ENCODE measurements at places on chromosomes 6 and 20.

- DNase-seq, result no peak
Observed at GRCh38 chr6:112680091-112680490, 333.0 kb downstream of the RFPL4B start.

GRCh38 chr20:24341781-24342180 is 127.6 kb upstream of the SYNDIG1 start:
- DNase-seq, result no peak

DNA sequence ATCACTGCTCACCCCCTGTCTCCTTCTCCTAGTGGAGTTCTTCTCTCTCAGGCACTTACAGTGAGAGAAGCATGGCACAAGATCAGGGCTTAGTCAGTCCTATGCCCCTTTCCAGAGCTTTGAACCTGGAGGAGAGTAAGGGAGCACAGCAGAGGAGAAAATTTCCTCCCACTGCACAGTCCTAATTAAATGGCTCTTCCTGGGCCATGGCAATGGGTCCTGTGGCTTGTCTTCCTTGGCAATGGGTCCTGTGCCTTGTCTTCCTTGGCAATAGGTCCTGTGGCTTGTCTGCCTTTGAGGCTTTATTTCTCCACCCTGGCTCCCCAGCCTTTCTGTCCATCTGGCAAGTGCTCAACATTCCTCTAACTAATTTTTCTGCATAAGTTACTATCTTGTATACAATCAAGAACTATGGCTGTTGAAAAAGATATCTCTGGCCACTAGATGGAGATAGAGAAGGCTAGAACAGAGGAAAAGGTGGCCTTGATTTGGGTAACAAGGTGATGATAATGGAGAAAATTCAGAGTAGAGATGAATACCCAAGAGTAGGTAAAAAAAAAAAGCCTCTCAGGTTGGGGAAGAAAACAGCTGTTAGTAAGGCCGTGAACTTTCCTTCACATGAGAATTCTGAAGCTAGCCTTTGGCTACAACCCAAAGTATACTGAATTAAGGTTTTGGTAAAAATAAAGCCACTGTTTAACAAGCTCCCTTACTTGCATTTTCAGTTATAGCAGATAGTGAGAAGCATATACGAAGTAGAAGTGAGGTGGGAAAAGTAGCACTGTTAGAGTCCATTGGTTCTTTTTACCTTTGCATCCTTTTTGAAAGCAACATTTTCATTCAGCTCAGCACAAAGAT is 504.9 kb downstream of the DOK5 start:
- no peak for DNase-seq

DNA sequence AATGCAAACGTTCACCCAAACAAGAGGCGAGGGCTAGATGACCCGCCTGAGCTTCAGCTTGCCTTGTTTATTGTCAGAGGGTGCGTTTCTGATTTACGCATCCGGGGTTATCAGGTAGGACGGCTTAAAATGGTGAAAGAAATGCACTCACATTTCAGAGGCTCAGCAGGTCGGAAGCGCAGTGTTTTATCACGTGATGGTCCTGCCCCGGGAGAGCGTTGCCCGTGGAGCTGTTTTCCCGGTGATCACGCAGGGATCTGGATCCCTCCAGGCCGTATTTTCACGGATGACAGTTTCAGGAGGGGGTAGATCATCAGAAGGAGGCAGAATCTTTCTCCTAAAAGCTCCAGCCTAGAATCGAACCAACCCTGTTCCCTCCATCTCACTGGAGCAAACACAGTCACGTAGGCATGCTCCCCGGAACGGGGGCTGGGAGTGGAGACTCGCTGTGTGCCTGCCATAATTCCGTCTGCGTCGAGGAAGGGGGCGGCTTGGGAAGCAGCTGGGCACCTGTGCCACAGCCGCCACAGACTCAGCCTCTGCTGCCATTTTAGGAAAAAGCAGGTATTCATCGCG is 121.7 kb downstream of the SMOC2 start:
- DNase-seq, result no peak

DNA sequence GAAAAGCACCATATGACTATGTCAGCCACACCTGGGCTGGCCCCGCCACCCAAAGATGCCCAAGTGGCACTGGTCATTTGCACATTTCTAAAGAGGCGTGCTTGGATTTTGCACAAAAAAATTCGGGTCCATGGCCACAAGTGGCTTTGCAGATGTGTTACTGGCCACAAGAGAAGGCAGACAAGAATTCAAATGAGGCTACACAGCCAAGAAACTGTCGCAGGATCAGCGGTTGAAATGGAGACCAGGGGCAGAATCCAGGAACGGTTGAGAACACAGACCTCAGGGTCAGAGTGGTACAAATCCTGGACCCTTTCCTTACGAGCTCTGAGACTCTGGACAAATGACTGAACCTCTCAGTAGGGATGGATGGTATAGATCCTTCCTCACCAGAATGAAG is 48.6 kb upstream of the SASH1 start:
- no peak for DNase-seq

DNA sequence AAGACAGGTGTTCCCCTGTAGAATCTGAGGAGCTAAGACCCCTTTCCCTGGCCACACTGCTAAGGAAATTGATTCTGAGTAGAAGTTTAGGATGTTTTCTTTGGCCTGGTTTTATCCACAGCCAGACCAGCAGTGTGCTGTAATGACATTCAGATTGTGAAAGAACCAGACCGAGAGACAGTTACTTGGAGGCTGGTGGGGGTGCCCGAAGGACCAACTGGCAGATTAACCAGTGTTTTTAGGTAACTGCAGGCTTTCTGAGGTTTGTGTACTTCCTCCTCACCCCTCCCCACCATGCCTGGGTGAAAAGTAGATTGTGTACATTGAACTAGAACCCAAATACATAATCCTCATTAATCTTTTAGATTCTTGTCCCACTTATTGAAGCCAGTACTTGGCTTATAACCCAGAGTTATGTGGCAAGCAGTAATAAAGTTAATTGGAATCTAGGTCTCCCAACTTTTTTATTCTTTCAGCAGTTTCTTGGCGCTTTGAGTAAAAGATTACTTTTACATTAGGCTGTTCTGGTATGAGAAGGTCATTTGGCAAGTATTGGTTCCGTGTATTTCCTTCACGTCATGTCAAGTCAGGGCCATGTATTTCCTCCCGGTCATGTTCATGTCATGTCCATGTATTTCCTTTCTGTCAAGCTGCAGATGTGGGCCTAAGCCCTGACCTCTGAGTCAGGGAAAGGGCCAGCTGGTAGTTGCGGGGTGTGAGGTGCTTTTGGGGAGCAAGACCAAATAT is 93.7 kb downstream of the TCP11 start:
- DNase-seq, result no peak

DNA sequence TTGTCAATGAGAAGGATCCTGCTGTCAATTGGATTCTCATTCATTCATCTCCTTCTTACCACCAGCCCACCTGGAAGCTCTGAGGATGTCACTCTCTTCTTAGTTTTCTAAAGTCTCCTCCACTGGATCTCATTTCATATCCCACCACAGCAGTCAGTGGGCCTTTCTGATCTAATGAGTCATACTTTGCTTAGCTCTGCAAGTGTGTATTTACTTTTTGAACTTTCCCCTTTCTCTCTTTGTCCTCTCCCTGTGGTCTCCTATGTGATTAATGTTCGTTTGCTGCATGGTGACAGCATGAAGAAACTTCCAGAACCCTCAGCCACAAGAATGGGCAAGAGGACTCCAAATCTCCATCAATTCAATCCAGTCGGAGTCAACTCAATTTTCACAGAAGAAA is 63.6 kb upstream of the SYNDIG1 start:
- DNase-seq, result no peak

GRCh38 chr20:49140411-49140810 is 47.7 kb downstream of the STAU1 start:
- no peak for DNase-seq

DNA sequence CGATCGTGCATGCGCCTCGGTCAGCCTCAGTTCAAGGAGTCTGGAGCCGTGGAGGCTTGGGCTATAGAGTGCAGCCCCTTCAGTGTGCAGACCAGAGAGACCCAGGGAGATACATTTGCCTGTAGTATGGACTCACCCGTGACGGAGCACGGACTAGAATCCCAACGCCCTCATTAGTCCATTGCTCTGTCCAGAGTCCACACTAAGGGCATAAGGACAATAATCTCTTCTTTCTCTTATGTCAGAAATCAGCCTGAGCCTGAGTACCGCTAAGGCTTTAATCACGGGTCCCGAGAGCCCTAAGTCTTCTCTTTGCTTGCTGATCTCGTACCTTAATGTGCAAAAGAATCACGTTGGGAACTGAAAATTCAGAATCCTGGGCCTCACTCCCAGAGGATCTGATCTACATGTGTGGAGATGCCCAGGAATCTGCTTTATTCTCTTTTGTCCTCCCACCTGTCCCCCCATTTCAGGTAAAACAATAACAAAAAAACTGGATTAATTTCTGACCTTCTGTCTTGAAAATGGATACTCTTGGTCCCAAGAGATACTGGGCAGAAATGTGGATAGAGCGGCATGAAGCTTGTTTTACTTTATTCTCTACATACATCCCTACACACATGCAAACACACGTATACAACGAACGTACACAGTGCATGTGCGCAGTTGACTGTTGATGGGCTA is 671 bp downstream of the BPHL start:
- DNase-seq, result no peak

- no peak for DNase-seq
Observed at GRCh38 chr6:152588456-152588855, 48.7 kb downstream of the SYNE1 start.

DNA sequence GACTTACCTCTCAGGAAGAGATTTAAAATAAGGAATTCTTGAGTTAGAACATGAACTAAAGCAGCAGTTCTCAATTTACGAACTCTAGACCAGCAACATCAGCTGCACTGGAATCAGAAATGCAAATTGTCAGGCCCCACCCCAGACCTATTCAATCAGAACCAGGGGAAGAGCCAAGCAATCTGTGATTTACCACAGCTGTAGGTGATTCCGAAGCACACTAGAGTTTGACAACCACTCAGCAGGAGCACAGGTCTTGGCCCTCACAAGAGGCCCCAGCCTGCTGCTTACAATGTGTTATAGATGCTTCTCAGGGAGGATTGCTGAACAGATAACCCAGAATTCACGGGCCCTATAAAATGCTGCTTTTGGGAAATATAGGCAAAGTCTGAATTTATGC is 279.2 kb downstream of the PTPRK start:
- DNase-seq, result no peak

- no peak for DNase-seq
Observed at GRCh38 chr6:57276946-57277345, 40.5 kb upstream of the PRIM2 start.

- no peak for DNase-seq
Observed at GRCh38 chr20:12057778-12058177, 140.1 kb downstream of the BTBD3 start.

DNA sequence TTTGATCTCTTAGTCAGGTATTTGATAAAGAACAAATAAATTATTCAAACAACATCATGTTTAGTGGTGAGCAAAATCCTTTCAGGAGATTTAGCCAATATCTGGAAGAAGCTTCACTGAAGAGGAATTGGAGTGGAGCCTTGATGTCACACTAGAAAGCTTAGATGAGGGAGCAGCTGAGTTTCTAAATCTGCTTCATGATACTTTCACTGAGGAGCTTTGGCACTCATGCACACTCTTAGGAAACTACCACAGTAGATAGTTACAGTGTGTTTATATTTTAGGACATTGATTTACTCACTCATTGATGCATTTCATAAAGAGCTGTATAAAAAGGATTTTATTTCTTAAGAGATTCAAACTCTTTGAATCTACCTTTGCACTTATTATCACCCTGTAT is 366.2 kb upstream of the BTBD3 start:
- DNase-seq, result no peak

DNA sequence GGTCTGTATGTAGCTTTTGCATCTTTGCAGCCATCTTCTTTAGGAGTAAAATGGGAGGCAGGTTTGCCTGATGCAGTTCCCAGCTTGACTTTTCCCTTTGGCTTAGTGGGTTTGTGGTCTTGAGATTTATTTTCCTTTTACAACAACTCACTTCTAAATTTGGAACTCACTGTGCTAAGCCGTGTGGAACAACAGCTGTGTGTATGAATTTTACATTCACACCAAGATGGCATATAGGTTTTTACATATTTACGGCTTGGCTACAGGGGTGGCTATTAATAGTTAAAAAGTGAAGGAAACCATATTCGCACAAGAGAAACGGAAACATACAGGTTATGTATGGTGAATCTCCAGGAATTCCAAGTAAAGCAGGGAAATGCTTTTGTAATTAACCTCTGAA is 2.5 kb downstream of the TTLL2 start:
- no peak for DNase-seq

GRCh38 chr6:129475477-129476247 is 234.3 kb downstream of the ARHGAP18 start:
- no peak for DNase-seq

DNA sequence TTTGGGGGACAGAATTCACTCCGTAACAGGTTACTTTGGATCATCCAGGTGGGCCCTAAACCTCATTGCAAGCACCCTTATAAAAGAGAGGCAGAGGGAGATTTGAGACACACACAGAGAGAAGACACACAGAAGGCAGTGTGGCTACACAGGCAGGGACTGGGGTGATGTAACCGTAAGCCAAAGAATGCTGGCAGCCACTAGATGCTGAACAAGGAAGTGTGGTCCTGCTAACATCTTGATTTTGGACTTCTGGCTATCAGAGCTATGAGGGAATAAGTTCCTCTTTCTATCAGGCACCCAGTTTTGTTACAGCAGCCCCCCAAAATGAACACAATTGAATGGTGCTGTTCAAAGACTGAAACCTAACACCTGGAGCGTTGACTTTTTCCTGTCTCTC is 191.3 kb upstream of the MYLIP start:
- no peak for DNase-seq

GRCh38 chr6:44559486-44560270 is 172.2 kb downstream of the CDC5L start:
- DNase-seq, result no peak

GRCh38 chr6:53214172-53214571 is 65.5 kb upstream of the GCM1 start:
- no peak for DNase-seq

GRCh38 chr6:101803136-101803535 is 409.6 kb downstream of the GRIK2 start:
- DNase-seq, result no peak

DNA sequence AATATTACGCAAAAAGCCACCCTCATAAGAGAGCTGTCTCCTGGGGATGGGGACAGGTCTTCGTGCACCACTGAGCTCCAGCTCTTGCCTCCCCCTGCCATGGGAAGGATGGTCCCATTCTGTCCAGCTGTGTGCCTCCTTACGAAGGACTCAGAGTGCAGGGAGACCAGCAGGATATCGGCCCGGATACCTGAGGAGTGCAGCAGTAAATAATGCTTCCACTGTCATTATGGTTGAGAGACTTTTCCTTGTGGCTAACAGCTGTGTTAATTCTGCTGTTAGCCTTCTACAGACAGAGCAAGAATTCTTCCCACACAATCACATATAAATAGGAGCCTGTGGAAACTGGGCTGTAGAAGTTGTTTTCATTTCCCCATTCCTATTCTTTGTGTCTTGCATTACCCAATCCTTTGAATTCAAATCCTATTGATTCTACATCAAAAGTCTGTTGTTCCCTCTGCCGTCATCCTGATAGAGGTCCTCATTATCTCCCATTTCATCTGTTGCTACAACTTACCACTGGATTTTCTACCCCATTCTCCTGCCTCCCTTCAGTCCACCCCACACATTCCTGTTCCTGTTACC is 364.6 kb upstream of the SOX4 start:
- no peak for DNase-seq
